Activated CD4-positive, alpha-beta T cell treated with anti-CD3 and anti-CD28 coated beads, Interleukin-2, amount 10 ng/mL, durations not matched to agents 24 days and 14 days (primary cell): ENCODE measurements at places on chromosomes 2 and 18.

DNA sequence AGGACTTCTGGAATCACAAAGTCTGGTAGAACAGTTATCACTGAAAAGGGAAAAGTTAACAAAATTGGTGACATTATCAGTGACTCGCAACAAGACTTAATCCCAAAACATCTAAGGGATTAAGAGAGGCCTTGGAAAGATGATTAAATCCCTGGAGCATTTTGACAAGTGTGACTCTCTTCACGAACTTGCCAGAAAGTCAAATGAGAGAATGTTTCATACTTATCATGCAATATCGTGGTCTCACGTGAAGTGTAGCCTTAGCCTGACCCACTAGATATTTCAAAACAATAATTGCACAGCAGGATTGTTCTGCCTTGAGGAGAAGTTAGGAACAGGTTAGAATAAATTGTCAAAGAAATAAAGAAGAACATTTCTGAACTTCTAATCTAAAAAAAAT lies 104.5 kb downstream of the COL6A3 start:
- DNase-seq: no peak

DNA sequence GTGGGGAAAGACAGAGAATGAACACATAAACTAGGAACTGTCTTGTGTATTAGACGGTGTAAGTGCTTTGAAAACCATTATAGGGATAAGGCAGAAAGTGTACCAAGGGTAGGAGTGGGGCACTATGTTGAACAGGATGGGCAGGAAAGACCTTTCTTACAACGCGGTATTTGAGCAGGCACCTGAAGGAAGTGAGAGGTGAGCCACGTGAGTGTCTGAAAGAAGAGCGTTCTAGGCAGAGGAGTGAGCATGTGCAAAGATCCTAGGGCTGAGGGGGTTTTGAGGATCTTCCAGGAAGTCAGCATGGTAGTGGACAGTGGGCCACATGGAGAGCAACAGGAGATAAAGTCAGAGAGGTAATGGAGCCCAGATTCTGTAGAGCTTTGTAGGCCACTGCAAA lies 65.2 kb downstream of the SRD5A2 start:
- no peak for DNase-seq

- no peak for DNase-seq
These were observed 76.5 kb downstream of the HNRNPLL start for GRCh38 chr2:38526195-38526594.

GRCh38 chr2:236972491-236973342 lies 113.0 kb upstream of the COPS8 start:
- DNase-seq: no peak

- peak; percentile 60 for DNase-seq
These were observed 5.1 kb downstream of the FECH start for GRCh38 chr18:57581301-57581934.

GRCh38 chr18:25243754-25244153 lies 108.2 kb downstream of the ZNF521 start:
- DNase-seq: no peak

DNA sequence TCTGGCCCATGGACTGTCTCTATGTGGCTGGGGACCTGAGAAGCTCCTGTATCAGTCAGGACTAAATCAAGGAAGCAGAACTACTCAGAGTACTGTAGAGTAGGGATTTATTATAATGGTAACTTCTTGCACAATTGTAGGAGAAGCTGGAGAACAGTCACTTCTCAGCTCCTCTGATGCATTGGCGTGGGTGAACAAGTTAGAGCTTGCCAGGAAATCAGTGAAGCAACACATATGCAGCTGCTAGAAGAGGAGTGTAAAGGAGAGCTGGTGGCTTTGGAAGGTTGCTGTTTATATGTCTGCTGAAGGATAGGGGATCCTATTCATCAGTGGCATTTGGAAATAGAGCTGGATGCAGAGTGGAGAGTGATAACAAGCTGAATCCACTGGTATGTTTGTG lies 215.5 kb upstream of the CWC22 start:
- no peak for DNase-seq

DNA sequence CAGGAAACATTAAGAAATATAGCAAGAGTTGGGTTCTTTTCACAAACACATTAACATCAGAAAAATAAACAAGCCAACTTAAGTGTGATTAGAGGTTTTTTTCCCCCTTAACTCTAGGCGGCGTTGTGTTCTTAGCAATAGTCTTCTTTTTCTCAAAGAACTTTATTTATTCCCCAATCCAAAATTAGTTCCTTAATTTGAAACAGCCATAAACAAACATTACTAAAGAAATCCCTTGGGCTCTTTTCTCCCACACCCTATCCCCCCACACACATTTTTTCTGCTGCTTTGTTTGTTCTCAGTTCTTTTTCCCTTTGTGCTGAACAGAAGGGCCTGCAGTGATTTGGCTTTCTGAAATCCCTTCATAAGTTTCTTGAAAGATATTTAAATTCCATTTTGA lies 13.2 kb upstream of the MYO1B start:
- DNase-seq: no peak

DNA sequence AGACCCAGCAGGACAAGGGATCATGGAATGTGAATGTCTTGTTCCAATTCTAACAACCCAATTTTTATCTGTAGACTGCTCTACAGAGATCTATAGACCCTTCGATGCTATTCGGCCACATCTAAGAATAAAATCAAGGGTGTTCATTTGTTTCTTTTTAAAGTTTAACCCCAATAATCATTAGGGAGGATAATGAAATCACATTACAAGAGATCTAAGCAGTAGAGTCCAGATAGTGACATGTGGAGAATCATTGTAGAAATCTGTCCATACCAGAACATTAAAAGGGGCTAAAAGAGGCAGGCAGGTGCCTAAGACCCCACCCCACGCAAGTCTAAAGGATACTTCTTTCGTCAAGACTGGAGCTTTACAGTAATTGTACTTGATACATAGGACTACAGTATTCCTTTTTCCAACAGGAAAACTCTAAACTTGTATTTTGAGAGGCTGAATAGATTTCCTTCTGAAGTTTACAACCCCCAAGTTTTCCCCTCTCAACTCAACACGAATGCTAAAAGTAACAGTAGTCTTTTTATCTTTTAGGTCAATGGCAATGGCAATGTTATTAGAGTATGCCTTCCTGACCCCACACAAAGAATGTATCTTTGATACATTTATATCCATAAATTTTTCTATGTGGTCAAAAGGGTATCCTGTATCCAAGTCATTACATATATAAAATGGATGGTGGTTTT lies 183.7 kb downstream of the TCF4 start:
- DNase-seq: no peak

DNA sequence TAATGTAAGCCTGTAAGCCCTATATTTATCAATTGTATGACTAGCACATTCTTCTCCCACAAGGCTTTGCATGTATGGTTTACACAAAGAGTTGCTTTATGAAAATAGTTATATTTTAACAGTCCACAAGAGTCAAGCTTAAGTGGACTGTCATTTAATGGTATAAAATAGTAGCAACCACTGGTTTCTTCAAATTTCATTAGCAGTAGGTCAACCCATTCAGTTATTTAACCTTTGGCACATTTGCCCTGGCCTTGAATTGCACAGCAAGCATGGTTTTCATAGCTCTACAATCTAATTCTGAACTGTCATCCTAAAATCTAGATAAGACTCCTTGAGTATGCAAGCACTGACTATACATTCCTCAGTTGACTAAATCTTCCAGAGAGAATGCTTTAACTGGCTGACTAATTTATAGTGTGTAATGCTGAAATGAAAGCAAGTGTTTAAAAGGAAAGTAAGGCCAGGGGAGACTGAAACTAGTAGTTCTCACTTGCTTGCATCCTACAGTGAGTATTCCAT lies 1.8 kb downstream of the DPP4 start:
- DNase-seq: peak; percentile 61

DNA sequence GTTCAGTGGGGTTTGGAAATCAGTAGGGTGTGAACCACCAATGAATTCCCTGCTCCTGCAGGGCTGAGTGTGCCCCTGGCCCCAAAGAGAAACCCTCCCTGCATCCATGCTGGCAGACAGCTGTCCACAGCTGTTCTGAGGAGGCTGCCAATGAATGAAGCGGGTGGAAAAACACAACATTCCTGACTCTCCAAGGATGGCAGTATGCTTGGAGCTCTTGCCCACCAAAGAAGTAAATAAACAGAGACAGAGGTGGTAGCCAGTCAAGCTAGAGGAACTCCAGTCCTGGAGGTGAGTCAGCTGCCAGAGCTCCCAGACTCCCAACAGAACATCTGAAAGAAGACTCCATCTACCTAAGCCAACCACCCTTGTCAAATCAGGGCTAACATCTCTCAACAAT lies 6.2 kb downstream of the ZBTB7C start:
- DNase-seq: no peak

DNA sequence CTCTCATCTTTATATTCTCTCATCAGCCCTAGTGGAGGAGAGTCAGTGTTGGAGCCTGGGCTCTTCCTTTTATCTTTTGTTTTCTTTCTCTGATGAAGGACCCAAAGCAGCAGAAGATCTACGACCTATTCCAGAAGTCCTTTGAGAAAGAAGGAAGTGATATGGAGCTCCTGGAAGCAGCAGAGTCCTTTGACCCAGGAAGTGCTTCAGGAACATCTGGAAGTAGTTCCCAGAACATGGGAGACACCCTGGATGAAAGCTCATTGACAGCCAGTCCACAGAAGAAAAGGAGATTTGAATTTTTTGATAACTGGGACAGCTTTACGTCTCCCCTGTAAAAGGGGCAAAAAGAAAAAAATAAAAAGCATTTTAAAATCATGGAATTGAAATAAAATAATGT lies 16.0 kb upstream of the RPL37A start:
- no peak for DNase-seq

DNA sequence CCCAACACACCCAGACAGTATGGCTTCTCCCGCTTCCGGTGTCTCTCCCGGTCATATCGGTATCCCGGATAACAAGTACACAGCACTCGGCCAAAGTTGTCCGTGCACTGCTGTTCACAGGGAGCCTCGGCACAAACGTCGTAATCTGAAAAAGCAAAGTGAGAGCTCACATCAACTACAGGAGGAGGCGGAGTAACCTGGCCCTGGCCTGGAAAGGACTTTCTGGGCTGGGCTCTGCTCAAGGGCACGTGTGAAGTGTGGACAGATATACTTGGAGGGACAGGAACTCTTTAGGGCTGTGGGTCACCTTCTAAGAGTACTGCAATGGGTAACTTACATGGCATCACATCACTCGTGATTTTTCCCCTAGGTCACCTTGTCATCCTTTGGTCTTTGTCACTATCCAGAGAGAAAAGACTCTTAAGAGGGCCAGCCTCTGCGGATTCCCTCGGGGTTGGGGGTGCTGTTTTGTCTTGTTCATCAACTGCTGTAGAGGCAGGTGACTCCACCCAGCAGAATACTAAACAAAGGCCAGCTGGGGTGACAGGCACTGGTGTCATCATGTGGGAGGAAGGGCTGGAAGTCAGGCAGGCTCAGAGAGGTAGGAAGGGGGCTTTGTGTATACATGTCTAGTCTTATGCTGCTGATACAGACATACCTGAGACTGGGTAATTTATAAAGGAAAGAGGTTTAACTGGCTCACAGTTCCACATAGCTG lies 110.6 kb upstream of the LMAN1 start:
- no peak for DNase-seq

- DNase-seq: no peak
These were observed 76.2 kb downstream of the MOGAT1 start for GRCh38 chr2:222747526-222748160.

- no peak for DNase-seq
These were observed 91.3 kb upstream of the RAB27B start for GRCh38 chr18:54736981-54737380.

GRCh38 chr2:94879314-94879981 lies 8.2 kb downstream of the TEKT4 start:
- DNase-seq: peak; percentile 41

GRCh38 chr2:114083717-114084387 lies 194.0 kb downstream of the ACTR3 start:
- DNase-seq: no peak
